ENCODE measurements at places on chromosomes 3 and 15.

GRCh38 chr3:38811822-38812221 is 4.2 kb downstream of the SCN10A start:
- DNase-seq: no peak

- DNase-seq: no peak
These were observed 63.2 kb downstream of the HCN4 start for GRCh38 chr15:73305331-73306211.

- no peak for DNase-seq
These were observed 56.6 kb downstream of the LSM3 start for GRCh38 chr3:14235003-14235911.

GRCh38 chr15:88179562-88179961 is 77.0 kb downstream of the NTRK3 start:
- DNase-seq: no peak

DNA sequence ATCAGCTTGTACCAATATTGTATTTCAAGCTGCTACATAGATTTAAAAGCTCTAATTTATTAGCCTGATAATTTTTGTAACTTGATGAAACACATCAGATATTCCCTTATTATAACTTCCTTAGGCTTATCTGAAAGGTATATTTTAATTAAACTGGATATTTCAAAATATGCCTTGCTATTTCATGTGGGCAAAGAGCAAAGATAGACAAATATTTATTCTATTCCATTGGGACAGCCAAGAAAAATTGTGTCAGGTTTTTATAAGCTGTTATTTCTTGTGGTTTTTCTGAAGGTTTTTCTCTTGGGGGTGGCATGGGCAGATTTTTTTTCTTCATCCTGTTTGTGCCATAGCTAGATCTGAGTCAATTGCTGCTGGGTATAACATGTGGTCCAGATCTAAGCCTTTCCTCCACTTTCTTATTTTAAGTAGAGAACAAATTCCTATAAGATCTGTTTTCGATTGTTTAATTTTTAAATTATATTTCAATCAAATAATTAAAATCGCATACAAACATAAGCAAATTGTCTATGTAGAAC is 249.5 kb downstream of the NAALADL2 start:
- DNase-seq: no peak

DNA sequence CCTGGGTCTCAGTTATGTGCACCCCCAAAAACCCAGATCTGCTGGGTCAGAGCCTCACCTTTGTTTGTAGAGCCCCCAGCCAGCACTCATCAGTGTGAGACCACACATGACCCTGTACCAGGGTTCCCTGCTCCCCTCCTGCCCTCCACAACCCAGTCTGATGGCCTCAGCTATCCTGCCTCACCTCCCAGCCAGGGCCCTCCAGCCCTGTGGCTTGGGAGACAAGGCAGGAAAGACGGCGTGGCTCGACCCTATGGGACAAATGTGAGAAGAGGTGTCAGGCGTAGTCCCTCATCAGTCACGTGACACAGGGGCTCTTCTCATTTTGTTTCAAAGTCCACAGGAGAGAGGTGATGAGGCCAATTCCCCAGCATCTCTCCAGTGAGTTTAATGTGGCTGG is 28.3 kb upstream of the PRR23E start:
- DNase-seq: no peak

DNA sequence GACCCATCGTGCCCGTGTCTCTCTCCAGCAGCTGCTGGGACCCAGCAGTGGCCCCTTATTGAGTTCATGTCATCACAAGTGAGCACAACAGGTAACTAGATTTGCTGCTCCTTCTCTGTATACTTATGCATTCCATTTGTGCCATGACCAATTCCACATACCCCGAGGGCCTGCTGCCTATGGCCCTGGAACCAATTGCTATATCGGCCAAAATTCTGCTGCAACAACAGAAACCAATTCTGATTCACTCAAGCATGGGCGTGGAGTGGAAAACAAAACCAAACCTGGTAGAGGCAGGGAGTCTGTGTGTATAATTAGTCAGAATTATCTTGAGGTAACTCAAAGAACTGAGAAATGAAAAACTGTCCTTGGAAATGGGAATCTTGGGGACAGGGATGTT is 516.6 kb downstream of the EPHB1 start:
- DNase-seq: no peak

DNA sequence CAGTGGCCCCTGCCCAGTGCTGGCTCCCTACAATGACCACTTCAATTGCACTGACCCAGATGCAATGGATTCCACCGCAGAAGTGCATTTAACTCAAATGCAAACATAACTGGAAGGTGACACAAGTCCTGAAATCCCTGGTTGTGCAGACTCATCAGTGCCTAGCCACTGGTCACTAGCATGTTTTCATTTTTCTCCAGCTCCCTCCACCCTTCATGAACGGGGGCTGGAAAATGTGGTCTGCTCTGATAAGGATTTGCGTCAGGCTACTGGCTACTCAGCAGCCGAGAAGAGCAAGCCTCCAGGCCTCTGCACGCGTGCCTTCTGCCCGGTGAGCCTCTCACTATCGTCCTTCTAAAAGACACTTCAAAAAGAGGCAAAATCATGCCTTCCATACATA is 27.4 kb upstream of the FURIN start:
- no peak for DNase-seq

- DNase-seq: no peak
These were observed 107.7 kb downstream of the EDEM1 start for GRCh38 chr3:5295191-5295690.

DNA sequence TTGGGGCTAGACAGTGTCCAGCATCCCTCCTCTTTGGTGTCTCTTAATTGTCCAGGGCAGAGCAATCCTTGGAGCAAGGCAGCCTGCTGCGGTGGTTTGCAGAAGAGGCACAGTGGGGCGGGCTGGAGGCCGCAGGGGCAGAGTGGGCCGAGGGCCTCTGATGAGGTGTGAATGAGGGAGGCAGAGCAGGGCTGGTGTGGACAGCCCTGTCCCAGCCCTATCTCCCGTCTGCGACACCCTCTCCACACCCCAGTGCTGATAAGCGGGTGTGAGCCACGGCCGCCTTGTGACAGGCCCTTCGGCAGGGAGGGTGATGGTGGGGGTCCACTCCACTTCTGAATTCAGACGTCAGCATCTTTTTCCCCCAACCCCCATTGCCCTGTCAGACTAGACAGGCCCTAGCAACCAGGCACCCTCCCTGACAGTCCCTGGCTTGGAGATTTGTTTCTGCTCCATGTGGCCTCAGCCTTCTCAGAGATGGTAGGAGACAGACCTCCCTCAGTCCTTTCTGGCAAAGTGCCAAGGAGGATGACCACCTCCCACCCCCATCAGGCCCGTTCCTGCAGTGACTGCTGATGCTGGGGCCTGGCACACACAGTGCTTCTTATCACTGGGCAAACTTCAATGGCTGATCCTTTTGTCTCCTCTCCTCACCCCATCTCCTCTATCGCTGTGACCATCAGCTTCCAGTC is 37.3 kb downstream of the EXOG start:
- DNase-seq: no peak

DNA sequence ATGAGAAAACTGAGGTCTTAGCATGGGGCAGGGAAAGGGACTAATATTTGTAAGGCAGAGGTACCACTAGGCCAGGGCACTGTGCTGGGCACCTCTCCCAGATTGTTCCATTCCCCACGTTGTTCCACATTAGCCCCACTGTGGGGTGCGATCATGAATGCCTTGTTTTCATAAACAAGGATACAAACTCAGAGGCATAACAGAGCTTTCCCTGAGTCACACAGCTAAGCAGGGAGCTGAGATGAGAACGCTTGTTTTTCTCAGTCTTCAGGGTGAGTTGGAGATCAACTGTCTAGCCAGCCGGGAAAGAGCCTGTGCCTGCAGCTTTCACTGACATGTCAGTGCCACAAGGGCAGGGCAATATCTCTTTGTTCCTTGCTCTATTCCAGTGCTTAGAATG is 47.9 kb upstream of the ITGA11 start:
- DNase-seq: no peak

DNA sequence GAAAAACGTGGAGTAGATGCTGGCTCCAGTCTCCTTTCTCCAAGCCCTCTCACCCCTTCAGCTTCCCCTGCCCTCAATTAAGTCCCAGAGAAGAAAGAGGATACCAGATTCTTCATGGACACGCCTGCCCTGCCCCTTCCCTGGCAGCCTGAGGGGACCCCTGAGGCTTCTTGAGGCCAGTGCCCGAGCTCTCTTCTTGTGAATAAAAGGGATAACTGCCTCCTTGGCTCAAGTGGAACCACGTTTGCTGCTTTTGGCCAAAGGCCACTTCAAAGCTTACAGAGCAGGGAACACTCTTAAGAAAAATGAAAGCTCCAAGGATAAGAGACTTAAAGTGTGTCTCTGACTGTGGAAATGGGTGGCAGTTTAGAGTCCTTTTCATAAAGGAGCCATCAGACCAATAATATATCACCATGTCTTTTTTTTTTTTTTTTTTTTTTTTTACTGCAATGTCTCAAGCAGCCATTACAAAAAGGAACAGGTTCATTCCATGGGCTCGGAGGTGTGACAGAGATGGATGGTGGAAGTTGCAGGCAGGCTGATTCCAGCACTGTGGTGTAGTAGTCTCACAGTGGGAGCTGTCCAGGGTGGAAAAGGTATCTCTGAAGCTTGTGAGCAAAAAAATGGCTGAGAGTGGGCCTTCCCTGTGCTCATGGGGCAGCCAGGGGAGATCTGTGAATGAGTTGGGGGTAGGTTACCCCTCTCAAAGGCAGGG is 108.8 kb downstream of the SEMA5B start:
- no peak for DNase-seq

GRCh38 chr3:118811236-118811732 is 223.4 kb downstream of the IGSF11 start:
- DNase-seq: no peak

- DNase-seq: no peak
These were observed 44.6 kb downstream of the RAB27A start for GRCh38 chr15:55245059-55245458.

DNA sequence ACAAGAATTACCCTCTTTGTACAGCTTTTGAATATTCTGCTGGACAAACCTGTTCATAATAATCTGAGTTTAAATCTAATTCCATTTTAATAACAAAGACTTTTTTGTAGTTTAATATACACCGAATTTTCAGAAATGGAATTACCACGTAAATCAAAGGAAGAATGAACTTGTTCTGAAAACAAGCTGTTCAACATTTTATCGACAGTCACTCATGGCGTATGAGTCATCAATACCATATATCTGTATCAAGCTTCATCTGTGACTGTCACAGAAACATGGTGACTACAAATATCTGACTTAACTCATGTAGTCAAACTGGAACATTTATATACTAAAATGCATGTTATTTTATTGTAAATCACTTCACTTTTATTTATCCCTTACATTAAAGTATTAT is 90.0 kb downstream of the EFL1 start:
- no peak for DNase-seq

- DNase-seq: no peak
These were observed 48.0 kb upstream of the C15orf39 start for GRCh38 chr15:75153565-75154276.

DNA sequence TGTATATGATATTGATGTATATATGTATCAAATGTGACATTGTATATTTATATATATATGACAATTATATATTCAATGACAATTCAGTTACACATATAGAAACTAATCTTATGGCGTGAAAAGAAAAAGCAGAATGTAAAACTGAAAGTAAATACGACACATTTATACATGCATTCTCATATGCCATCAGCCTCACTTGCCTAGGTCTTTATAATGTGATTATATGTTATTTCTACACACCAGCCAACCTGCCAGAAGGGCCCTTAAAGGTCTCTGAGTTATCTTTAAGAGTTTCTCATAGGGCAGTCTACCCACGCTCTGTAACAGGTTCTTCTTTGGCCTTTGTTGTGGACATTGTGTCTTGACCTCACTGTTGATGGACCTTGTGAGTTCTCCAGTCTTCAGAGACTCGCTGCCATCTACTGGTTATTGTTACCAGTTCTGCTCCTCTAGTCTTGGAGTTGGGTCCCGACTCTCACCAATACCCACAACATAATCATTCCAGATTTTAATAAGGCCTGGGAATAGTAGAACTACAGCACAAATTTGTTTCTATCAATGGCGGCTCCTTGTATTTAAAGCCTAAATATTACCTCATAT is 371.5 kb upstream of the GOLIM4 start:
- no peak for DNase-seq

GRCh38 chr3:168251371-168251770 is 155.6 kb upstream of the GOLIM4 start:
- no peak for DNase-seq

DNA sequence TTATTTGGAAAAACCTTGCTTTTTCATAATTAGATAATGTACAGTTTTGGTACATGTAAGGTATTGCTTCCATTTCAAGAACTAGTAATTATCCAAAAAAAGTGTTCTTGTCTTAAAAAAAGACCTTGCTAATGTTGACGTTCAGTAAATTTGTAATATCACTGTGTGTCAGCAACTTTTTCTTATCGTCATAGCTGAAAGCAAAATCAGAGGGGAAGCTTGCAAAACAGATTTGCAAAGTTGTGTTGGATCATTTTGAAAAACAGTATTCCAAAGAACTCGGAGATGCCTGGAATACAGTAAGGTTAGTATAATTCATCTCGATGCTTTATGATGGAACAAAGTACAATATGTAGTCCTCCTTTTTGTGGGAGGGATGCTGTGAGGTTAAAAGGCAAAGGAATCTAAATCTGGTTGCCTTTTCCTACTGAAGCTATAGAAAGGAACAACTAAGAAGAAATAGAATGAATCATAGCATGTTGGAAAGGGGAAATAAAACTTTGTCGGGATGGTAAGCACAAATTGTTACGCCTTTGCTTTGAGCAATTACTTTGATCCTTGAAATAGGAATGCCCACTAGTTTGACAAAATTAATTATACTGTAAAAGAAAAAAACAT is 1.5 kb downstream of the NSUN3 start:
- no peak for DNase-seq

DNA sequence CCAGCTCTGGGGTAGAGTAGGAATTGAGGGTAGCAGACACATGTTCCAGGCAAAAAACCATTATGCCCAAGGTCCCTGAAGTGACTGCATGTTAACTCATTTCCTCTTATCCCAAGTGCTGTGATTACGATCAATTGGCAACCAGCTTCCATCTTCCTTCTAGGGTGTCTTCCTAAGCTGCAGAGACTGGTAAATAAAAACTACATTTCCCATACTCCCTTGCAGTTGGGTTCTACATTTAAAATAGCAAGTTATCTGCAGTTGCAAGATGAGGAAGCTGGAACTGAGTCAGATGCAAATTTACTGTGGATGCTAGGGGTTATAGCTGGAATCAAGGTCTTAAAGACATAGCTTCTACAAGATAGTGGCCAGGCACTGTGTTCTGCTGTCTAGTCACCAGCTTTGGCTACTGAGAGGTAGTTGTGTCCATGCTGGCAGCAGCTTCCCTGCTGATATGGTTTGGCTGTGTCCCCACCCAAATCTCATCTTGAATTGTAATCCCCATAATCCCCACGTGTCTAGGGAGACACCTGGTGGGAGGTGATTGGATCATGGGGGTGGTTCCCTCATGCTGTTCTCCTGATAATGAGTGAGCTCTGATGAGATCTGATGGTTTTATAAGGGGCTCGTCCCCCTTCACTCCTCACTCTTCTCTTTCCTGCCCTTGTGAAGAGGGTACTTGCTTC is 51.3 kb upstream of the FBN1 start:
- no peak for DNase-seq

GRCh38 chr3:120636795-120637401 is 40.8 kb downstream of the NDUFB4 start:
- no peak for DNase-seq

All from effector memory CD8-positive, alpha-beta T cell (primary cell).